GF-D8 (cell line): ENCODE measurements at places on chromosomes 2 and 18.

DNA sequence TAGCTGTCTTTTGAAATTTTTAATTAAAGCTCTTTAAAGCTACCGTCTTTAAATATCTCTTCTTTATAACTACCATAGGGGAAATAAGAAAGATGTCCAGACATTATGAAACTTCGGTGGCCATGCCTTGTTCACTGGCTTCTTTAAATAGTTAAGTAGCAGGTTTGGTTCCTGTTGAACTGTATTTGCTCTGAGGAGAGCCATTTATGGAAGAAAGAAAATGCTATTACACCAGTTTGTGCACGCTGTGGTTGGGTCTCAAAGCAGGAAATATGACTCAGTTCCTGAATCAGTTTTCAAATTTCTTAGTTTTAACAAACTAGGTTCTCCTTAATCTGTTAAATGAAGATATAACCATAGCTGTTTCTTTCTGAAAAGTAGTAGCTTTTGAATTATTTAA, 12.2 kb downstream of the ARPC2 start:
- DNase-seq: peak; percentile 84

GRCh38 chr2:85763132-85763531, 9.3 kb downstream of the ATOH8 start:
- DNase-seq: no peak

GRCh38 chr2:159545085-159545484, 71.3 kb downstream of the BAZ2B start:
- no peak for DNase-seq

DNA sequence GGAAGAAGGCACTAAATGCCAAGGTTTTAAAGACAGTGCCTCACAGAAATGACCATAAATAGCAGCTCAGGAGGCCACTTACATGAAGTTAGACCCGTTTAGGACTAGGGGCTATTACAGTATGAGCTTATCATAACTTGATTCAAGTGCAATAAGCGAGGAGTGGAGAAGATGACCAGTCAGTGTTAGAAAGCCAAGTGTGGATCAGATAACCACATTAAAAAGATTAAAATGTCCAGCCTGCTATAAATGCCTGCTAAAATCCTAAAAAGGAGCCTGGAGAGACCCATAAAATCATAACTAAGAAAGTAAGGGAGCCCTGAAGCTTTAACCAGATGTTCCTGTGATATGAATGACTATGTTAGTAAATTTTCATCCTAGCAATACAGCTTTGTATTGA, 117.5 kb upstream of the ZNF521 start:
- no peak for DNase-seq

GRCh38 chr2:43266711-43267111, 40.3 kb upstream of the ZFP36L2 start:
- no peak for DNase-seq

GRCh38 chr2:105283532-105283931, 42.0 kb downstream of the GPR45 start:
- DNase-seq: no peak

GRCh38 chr2:207896525-207897285, 127.0 kb upstream of the FZD5 start:
- DNase-seq: no peak

DNA sequence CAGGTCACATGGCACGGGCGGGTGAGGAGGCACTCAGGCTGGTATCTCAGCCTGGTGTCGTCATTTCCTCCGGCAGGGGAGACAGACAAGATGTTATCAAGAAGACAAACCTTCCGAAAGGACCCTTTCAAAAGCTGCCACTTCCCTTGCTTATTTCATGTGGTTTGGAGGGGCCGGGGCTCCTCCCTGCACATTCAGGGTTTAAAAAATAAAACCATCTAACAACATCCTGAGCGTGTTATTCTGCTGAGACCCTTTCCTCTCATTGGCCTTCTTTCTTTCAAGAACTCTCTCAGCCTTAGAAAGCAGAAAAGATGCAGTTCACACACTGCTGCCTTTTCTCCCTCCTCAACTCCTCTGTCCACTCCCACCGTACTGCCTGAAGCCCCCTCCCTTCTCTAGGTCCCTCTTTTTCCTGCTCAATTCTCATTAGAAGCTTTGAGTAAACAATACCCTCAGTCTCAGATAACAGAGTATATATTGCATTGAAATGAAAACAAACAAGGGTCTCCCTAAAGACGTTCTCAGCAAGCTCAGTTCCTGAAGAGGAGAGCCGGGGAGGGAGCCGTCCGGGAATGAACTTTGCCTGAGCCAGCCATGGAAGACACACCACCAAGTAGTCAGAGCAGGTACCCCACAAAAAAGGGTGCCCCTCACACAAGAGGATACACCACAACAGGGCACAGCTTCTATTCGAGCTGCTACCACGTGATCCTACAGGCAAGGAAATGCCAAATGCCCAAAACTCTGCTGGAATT, 9.7 kb downstream of the SMAD7 start:
- peak; percentile 88 for DNase-seq

- no peak for DNase-seq
Observed at GRCh38 chr2:11024259-11024645, 112.5 kb downstream of the KCNF1 start.

DNA sequence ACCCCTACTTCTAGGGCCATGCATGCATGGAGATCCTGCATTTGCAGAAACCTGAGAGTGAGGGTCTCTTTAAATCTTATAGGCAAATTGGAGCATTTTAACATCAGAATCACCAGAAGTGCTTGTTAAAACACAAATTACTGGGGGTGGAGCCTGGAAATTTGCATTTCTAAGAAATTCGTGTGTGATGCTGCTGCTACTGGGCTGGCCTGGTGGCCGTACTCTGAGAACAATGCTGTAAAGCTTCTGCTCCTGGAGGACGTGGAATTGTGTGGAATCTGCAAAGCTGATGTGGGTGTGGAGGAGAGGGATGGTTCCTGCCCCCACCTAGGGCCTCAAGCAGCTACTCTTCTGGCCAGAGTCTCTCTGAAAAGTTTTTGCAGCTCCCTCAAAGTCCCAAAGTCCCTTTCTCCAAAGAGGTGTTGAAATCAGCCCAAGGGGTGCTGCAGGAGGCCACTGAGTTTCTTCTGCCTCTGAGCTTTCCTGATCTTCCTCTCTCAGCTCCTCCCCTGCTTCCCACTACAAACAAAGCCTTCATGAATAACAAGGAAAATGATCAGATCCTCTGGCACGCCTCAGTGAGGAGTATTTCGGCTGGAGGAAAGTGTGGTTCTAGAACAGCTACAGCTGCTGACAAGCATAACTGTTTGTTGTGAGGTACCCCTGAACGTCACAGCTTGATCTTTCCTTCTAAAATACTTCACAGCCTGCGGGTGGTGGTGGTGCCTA, 508.3 kb downstream of the CNTNAP5 start:
- DNase-seq: no peak

DNA sequence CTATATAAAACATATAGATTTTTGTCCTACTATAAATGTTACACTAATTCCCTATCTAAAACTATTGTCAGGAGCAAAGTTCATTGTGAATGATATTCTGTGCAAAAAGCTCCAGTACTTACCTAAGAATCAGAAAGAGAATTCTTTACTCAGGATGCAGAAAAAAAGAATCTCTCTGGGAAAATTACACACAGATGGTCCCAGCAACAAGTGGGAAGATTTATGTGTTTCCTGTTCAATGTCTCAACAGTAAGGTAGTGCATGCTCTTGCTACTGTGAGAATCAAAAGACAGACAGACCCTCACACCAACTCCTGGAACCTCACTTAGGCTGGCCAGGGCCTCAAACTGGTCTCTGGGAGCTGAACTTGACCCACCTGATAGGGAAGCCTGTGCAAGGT, 11.2 kb upstream of the NAPG start:
- no peak for DNase-seq

DNA sequence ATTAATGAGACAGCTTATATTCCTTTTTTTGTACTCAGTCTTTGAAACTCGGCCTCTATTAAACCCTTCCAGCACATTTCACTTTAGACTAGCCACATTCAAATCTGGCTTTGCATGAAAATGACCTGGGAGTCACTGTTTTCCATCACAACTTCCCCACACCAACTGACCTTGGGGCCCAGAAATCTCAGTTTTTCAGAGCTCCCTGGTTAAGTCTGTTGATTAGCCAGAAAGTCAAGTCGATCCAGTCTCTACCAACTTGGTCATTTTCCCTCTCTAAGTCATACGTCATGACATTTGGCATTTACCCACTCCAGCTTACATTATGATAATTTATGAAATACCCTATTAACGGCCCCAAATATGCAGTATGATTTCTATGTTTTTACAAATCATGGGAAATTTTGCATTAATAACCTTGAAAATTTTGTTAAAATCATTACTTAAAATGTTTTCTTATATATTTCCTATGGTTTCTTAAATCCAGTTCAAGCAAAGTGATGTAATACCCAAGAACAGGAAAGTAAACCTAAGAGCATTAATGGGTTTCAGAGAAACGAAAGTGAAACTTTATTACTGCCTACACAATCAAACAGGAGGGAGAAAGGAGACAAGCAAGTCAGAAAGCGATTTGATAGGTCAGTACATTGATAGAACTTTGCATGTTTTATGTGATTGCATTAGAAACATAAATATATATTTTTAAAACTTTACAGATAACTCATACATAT, 77.1 kb downstream of the SPATS2L start:
- DNase-seq: no peak

GRCh38 chr2:45962177-45962921, 310.9 kb downstream of the PRKCE start:
- DNase-seq: no peak

GRCh38 chr18:79410731-79411613, 15.2 kb downstream of the NFATC1 start:
- no peak for DNase-seq

DNA sequence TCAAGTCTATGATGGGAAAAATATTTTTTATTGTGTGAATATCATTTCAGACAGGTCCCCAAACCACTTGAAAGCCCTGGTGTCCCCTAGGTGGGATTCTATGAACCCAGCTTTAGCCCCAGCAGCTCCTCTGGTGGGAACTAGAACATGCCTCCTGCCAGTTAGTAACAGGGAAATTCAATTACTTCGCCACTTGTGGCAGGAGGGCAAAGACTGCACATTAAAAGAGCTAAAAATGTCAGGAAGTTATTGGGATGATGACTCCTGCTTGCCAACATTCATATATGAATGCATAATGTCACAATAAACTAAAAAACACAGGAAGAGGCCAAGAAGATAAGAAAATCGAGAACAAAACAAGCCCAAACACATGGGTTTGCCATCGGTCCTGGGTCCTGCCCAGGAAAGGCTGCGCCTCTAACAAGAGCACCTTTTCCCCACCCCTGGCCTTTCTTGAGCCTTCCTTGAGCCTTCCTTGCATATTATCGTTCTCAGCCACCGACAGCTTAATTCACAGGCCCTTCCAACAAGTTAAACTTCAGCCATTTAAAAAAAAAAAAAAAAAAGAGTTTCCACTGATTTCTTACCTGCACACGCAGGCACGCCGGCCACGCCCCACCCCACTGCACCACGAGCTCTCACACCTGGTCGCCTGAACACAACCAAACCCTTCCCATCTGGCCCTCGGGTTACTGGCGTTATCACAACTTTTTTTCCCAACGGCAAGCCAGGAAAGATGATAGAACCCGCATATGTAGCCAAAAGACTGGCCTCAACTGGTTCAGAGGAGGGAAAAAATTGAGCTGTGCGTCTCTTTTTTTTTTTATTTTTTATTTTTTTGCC, 23.4 kb downstream of the BCL11A start:
- no peak for DNase-seq

GRCh38 chr2:6787376-6787775, 78.3 kb downstream of the CMPK2 start:
- DNase-seq: no peak

DNA sequence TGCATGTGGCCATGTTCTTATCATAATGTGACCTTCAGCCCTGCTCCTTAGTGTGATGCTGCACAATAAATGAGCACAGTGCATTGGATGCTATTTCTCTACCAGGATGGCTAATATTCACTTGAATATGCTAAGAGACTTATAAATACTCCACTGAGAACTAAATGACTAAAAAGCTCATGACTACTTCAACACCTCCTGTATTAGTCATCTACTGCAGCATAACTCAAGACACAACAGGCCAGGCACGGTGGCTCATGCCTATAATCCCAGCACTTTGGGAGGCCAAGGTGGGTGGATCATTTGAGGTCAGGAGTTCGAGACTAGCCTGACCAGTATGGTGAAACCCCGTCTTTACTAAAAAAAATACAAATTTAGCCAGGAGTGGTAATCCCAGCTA, 213.4 kb downstream of the RND3 start:
- no peak for DNase-seq

GRCh38 chr2:119417908-119418307, 13.7 kb upstream of the TMEM37 start:
- no peak for DNase-seq

GRCh38 chr2:145800151-145801091, 1280.5 kb upstream of the ZEB2 start:
- no peak for DNase-seq

DNA sequence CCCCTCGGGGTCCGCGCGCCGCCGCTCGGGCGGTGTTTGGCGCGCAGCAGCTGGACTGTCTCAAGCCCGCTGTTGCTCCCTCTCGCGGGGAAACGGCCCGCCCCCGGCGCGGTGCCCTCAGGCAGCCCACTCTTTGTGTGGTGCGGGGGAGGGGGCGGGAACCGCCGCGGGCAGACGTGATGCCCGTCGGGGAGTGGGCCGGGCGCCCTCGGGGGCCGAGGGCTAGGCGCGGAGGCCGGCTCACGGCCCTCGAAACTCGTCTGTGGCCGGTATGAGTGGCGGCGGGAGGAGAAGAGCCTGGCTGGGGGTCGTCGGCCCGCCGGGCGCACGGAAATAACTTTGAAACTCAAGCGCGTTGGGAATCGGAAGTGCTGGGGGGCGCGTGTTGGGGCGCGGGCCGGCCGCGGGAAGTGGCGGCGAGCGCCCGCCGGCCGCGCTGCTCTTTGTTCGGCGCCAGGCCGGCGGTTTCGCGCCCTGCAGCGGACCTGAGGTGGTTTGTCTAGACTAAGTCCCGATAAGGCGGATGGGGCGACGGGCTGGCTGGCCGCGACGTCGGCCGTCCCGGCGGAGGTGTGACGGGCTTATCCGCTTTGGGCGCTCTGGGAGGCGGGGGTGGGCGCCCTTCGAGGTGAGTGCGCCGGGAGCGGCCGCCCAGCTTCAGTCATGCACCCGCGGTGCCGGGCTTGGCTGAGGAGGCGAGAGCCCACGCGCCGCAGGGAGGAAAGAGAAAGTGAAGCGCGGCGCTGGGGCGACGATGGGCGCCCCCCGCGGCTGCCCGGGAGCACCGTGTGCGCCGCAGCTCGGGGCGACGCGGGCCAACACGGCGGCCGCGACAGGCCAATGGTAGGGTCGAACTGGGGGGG, 679 bp downstream of the PTMA start:
- DNase-seq: no peak

DNA sequence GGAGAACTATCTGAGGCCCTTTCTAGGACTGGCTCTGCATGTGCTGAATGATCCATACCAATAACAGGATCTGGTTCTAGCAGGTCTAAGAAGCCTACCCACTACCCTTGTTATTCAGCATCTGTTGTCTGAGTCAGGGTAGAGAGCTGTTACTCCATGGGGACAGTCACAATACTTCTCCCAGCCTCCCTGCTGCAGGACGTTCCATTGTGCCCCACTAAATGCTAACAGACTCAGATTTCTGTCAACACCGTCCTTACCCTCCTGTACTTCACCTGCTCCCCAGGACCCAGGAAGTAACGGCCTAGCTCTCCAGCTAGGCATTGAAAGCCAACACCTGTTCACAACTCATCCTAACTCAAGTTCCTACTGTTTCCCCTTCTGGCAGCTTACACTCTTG, 719.7 kb upstream of the ID2 start:
- DNase-seq: no peak

GRCh38 chr2:172710584-172711047, 25.0 kb upstream of the RAPGEF4 start:
- peak; percentile 17 for DNase-seq

- no peak for DNase-seq
Observed at GRCh38 chr2:192969055-192969454, 774.3 kb upstream of the TMEFF2 start.

GRCh38 chr18:51523671-51524070, 326.2 kb upstream of the MEX3C start:
- no peak for DNase-seq
